ENCODE measurements at places on chromosomes 6 and 20.

DNA sequence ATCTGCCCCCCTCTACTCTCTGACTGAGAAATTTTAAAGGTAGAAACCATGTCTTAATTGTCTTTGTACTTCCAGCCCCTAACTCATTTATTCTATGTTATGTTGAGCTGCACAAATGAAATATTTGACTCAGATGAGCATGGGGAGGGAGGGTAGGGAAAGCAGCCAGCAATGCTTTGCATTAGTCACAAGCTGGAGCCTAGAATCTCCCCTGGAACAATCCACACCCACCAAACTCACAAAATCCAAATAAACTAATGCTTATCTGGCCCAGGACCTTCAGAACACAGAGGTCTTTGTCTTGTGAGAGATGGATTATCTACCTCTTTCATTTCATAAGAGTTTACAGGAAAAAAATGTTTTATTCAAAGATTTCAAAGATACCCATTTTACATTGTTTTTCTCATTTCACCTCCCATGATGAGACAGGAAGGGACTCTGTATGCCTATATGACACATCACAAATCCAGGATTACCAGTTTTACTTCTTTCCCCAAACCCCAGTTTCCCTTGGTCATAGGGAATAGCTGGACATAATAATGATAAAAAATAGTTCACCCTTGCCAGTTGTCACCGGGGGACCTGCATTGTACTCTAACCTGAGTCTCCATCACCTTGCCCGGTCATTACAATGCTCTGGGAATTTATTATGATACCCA, 466.9 kb downstream of the KIF16B start:
- DNase-seq, result no peak

DNA sequence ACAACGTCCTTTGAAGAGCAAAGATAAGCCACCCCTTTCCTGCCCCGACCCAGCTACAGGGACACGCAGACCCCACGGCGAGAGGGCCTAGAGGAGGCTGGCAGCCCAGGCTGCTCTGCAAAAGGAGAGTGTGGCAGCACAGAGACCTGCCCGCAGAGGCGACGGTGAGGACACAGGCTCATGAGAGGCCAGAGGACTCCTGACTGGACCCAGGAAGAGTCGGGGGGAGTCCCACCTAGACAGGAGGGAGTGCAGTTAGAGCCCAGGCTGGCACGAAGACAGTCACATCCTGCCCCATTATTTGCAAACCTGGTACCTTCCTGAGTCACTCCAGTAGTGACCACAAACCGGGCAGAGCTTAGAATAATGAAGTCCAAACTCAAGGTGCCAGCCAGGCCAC, 227.7 kb upstream of the CDH4 start:
- no peak for DNase-seq

GRCh38 chr20:50600281-50600895, 90.2 kb downstream of the PTPN1 start:
- no peak for DNase-seq

GRCh38 chr6:74645108-74645849, 560.6 kb downstream of the COL12A1 start:
- DNase-seq, result no peak

GRCh38 chr20:41627001-41627495, 8.9 kb upstream of the CHD6 start:
- DNase-seq, result no peak

DNA sequence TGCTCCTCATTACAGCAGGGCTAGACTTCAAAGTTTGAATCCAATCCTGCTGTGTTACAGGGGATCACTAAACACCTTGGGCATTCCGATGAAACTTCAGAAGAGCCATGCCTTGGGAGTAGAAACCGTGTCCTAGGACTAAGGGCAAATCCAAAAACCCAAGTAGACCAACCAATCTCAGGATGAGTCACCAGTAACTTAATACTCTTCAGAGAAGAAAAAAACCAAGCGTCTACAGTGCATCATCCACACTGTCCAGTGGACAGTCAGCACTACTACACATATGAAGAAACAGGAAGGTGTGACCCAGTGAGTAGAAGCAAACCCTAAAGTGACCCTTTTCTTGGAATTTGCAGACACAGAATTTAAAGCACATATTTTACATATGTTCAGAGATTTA, 39.5 kb upstream of the VAPB start:
- DNase-seq, result no peak

- no peak for DNase-seq
These were observed 9.9 kb upstream of the ULBP3 start for GRCh38 chr6:150078788-150079187.

GRCh38 chr6:44668976-44669934, 281.7 kb downstream of the CDC5L start:
- DNase-seq, result no peak

- no peak for DNase-seq
These were observed 165.2 kb downstream of the HAO1 start for GRCh38 chr20:7775072-7775471.

DNA sequence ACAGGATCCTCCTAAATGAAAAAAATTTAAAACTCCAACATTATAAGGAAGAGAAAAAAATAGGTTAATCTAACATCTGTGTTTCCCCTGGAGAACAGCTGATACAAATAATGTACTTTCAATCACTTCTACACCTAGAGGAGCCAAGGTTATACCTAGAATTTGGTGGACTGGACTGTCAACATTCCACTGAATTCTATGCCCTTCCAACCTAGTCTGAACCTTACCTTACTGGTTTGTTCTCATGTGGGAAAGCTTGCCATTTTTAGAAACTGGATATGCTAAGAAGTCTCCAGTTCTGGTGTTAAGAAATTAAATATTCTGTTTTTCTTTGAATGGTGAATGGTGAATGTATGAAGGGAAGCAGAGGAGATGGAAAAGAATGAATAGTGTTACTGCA, 162.4 kb downstream of the DST start:
- DNase-seq, result no peak

- DNase-seq, result no peak
These were observed 30.5 kb downstream of the GRM4 start for GRCh38 chr6:34115403-34115795.

GRCh38 chr6:89948876-89949275, 54.6 kb downstream of the GJA10 start:
- DNase-seq, result no peak

GRCh38 chr6:29488874-29489273, 1.1 kb upstream of the MAS1L start:
- no peak for DNase-seq

GRCh38 chr20:48736231-48736630, 91.6 kb downstream of the PREX1 start:
- DNase-seq, result no peak

DNA sequence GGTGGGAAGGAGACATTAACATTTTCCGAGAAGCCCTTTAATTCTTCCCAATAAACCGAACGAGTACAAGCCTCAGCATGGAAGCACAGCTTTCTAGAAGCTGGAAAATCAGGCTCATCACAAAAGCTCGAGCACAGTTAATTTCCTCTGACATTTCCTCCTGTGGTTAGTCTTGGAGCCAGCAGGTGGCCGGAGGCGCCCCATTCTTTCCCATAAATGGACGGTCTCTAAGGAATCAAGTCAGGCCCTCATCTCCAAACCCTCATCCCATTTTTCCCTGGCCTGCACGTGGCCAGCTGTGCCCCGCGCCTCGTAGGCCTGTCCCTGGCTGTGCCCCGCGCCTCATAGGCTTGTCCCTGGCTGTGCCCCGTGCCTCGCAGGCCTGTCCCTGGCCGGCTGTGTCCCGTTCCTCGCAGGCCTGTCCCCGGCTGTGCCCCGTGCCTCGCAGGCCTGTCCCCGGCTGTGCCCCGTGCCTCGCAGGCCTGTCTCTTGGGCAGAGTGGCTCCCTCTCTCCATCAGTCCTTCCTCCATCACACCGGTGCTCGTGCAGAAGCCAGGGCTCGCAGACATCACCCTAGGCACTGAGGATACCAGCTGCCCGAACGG, 19.7 kb upstream of the NTSR1 start:
- DNase-seq, result no peak

- no peak for DNase-seq
These were observed 37.9 kb downstream of the MAFB start for GRCh38 chr20:40651151-40651550.

DNA sequence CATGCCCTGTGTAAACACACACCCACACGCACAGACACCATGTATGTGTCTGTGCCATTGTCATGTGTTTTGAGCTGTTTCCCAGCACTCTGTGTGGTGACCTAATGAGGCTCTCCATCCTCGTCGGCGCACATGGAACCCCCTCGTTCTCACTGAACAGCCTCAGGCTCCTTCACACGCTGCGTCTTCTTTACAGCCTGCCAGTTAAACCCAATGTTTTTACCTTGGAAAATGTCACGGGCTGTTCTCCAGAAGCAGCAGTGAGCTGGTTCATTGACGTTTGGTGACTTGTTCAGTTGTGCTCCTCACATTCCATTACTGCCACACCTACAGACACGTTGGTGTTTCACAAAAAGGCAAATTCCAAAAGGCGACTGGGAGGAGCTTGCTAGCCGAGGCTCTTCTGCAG, 201.0 kb upstream of the FOXQ1 start:
- DNase-seq, result no peak

Measured in midbrain (tissue), 1 donor.